ENCODE measurements at places on chromosomes 2 and 18.

- DNase-seq: no peak
Measured at GRCh38 chr2:41830600-41830999, 217.2 kb upstream of the PKDCC start.

- DNase-seq: no peak
Measured at GRCh38 chr2:46979571-46979979, 64.0 kb upstream of the MCFD2 start.

DNA sequence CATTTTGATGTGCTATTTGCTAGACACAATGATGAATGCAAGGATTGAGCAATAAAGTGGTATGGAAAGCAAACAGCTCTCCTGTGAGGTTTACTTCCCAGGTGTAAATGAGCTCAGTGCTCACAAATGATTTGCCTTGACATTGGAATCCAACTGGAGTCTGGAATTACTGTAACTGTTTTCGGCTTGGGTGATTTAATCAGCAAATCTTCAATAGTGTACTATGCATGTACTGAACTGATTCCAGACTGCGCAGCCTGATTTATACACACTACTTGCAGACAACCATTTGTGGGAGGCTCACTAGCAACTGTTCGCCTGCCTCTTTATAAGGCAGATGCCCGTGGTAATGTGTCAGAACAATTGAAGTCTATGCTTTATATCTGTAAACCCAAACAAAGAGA, 27.9 kb upstream of the SOX11 start:
- no peak for DNase-seq

DNA sequence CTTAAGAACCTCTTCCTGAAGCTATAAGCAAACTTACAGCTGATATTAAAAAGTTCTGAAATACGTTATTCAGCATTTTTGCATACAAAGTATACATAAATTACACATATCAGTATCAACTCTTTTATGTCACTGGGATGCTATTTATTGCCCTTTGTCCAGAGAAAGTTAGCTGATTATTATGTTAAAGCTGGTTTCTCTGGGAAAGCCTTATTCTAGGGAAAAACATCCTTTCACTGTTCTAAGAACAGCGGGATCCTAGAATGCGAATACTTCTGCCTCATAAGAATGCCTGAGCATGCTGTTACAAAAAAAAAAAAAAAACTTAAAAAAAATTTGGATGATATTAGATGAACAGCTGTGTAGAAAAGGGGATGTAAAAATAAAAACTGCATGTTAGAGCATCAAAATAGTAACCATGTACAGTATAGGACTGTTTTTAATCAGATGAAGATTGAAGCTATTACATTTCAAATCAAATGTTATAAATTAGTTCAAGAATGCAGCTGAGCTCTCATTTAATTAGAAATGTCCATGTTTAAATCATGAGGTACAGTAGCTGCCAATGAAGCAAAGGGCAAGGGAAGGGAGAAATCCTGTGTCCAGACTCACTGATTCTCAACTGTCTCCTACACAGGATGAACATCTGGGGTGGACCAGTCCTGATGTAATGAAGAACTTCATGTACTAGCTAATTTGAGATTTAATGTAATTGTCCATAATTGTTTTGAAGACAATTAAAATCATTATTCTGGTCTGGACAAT, 8.2 kb downstream of the FTCDNL1 start:
- DNase-seq: no peak
